Left kidney (tissue), 8 donors: ENCODE measurements at places on chromosomes 13 and 19. TPM values are rescaled to one million over a fixed set of nuclear protein-coding genes. Genes with fewer than 3 reads are reported as not detected.
A peak's percentile ranks its signal among the peaks of the same experiment; 100 is the strongest.

The SHISA7 gene
- 0.20 TPM for polyA plus RNA-seq

The CD33 gene
- 3.0 TPM for polyA plus RNA-seq

The POSTN gene
- 330 TPM for polyA plus RNA-seq

The LPAR2 gene
- 26.1 TPM for polyA plus RNA-seq

The ZNF665 gene
- 11.7 TPM for polyA plus RNA-seq

The KLK1 gene
- polyA plus RNA-seq, result 0.96 TPM

The WIZ gene
- 25.7 TPM for polyA plus RNA-seq

The ZNF546 gene
- polyA plus RNA-seq, result 12.0 TPM

- no peak for DNase-seq
Observed at GRCh38 chr19:49098795-49099194, 13.5 kb downstream of the SNRNP70 start.

- DNase-seq, result peak; percentile 60
Observed at GRCh38 chr19:18762125-18763023, 28.7 kb downstream of the COMP start.

DNA sequence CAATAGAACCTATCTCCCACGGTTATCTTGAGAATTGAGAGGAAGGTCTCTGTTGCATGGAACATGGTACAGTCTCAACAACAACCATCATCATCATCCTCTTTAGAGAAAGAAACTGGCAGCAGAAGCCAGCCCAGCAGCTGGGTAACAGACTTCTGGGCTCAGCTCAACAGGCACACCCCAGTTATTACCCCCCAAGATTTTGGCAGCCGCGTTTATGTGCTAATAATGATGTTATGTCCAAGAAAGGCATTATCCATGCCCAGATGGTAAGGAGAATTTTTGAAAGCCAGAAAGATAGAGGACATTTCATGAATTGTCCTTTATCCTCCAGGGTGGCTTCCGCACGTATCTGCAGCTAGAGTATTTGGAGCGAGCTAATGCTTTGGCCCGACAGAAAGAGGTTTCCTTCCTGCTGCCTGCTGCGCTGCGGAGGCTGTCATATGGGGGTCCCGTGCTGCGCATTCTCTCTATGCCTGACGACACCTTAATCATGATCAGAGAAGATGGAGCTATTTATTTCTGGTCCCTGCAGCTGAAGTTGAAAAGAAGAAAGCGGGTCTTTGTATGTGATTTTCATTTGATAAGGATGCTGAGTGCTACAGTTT, 89.9 kb downstream of the TEX26 start:
- no peak for DNase-seq

GRCh38 chr19:29527500-29528328, 1.9 kb downstream of the VSTM2B start:
- no peak for DNase-seq

GRCh38 chr13:27960362-27961226, 8.5 kb downstream of the CDX2 start:
- no peak for DNase-seq

- DNase-seq, result no peak
Observed at GRCh38 chr19:41364524-41365391, 809 bp upstream of the B9D2 start.

GRCh38 chr13:87656306-87656705, 14.9 kb upstream of the SLITRK5 start:
- DNase-seq, result no peak

- DNase-seq, result no peak
Observed at GRCh38 chr19:13579388-13580060, 73.2 kb upstream of the CACNA1A start.

- no peak for DNase-seq
Observed at GRCh38 chr13:73702419-73703071, 431.7 kb downstream of the KLF12 start.

GRCh38 chr19:51441410-51442390, 16.6 kb downstream of the SIGLEC8 start:
- DNase-seq, result no peak

DNA sequence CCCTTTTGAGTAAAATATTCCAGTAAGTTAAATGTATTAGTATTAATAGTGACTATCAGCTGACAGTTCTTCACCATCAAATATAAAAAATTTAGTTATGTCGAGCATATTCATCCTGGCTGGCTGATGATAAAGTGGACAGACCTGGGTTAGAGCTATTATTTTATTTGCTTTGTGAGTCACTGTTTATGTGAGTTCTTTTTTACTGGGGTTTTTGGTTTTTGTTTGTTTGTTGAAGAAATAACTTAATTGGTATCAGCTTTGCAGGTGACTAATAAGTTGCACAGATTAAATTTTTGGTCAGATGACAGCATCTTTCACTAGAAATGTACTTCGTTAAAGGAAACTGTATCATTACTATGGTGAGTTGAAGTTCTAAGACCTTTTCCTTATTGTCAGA, 224.7 kb downstream of the GGACT start:
- DNase-seq, result no peak

- no peak for DNase-seq
Observed at GRCh38 chr13:81211713-81212112, 870.8 kb upstream of the SPRY2 start.

DNA sequence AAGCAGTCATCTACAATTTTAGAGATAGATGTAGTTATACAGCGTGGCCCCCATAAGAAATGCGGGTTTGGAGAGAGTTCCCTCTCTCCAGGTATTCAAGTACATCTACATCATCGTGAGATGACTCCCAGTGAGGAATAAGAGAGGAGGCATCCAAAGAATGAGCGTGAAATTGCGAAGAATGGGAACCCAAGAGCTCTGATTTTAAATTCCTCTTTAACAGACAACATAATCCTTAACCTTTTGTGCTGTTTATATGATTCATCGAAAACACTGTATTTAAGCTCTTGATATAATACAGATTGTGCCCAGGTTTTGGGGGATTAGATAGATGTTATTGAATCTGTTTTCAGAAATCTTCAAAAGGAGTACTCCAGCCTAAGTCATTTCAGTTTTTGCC, 161.5 kb downstream of the COG6 start:
- DNase-seq, result no peak
